Activated T-helper 1 cell treated with anti-CD3 and anti-CD28 coated beads, Interleukin-2, amount 50 U/mL, for 16 hours (primary cell): ENCODE measurements at places on chromosomes 3 and 15.

DNA sequence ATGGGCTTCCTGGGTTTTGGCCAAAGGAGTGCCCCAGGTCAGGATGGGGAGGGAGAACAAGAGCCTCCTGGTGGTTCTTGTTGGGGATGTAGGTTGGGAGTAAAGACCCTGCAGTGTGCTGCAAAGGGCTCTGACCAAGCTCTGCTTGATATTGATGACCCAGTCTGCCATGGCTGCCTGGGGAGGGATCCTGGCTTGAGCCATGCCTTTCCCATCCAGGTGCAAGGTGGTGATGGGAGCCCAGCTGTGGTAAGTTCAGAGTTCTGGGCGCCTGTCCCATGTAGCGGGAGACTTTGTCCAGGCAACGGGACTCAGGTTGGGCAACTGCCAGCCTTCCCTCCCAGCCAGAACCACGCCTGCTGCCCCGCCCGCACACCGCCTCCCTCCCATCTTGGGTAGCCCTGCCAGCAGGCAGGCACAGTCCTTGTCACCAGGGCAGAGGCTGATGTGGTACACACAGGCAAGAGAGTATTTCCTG is 2.6 kb downstream of the GNAI2 start:
- DNase-seq = no peak

GRCh38 chr3:112126511-112126911 is 6.5 kb downstream of the GCSAM start:
- no peak for DNase-seq

- DNase-seq = no peak
These were observed 179.5 kb upstream of the EIF1B start for GRCh38 chr3:40129981-40130380.

GRCh38 chr3:69108811-69109210 is 13.6 kb downstream of the LMOD3 start:
- DNase-seq = no peak

GRCh38 chr3:8441969-8442559 is 59.6 kb upstream of the LMCD1 start:
- DNase-seq = no peak

DNA sequence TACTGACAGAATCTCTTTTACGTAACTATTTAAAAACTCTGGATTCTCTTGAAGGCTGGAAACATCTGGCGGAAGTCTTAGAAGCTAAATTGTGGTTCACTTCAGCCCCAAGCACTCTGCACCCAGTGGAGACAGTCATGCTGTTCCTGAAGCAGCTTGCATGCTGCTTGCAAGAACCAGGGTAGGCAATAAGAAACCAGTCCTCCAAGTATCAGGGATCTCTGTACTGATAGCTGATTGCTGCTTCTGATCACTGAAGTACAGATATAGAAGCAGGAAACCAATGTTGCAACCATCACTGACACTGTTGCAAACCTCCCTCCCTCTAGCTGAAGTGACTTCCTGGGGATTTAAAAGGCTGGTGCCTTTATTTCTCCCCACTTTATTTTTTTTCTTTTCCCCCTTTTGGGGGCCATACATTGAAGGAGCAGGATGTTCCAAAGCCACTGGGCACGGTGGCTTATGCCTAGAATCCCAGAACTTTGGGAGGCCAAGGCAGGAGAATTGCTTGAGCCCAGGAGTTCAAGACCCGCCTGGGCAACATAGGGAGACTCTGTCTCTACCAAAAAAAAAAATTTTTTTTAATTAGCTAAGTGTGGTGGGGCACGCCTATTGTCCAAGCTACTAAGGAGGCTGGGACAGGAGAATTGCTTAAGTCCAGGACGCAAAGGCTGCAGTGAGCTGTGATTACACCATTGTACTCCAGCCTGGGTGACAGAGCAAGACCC is 15.3 kb downstream of the SPCS1 start:
- no peak for DNase-seq

GRCh38 chr15:39657668-39658067 is 76.8 kb downstream of the THBS1 start:
- no peak for DNase-seq

DNA sequence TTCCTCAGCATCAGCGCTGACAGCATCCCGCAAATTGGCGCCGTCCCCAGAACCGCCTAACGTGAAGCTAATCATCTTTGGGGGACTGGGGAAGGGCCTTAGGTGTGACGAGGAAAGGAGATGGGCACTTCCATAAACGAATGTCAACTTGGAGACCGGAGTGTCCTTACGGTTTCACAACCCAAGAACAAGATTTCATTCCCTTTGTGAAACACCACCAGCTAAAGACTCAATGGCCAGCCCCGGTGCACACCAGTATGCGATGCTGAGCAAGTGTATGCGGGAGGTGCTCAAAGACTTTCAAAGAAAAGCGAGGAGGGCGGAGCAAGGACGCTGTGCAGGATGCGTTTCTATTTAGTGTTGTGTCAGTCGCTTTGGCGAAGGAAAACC is 759 bp upstream of the TTBK2 start:
- peak; percentile 5 for DNase-seq

DNA sequence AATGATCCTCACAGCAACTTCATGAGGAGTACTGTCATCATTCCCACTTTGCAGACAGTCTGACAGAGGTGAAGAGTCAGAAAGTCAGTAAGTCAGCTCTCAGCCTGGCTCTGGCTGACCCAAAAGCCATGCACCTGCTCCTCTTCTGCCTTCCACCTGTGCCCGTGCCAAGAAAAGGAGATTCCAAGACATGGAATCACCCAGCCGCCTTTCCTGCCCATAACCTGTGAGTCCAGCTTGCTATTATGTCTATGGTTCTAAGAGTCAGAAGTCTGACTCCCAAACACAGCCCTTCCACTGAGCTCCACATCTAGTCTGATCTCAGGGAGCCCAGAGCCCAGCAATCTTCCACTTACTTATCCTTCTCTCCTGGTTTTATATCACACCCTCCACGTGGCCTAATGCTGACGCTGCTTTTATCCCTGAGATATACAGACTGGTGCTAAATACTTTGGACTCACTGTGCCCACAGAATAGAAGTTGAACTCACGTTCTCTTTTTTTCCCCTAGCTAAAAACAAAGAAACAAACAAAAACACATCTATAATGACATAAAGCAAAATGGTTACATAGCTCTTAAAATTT is 66.0 kb downstream of the PLD1 start:
- no peak for DNase-seq
